ENCODE measurements at places on chromosomes 3 and 15.

DNA sequence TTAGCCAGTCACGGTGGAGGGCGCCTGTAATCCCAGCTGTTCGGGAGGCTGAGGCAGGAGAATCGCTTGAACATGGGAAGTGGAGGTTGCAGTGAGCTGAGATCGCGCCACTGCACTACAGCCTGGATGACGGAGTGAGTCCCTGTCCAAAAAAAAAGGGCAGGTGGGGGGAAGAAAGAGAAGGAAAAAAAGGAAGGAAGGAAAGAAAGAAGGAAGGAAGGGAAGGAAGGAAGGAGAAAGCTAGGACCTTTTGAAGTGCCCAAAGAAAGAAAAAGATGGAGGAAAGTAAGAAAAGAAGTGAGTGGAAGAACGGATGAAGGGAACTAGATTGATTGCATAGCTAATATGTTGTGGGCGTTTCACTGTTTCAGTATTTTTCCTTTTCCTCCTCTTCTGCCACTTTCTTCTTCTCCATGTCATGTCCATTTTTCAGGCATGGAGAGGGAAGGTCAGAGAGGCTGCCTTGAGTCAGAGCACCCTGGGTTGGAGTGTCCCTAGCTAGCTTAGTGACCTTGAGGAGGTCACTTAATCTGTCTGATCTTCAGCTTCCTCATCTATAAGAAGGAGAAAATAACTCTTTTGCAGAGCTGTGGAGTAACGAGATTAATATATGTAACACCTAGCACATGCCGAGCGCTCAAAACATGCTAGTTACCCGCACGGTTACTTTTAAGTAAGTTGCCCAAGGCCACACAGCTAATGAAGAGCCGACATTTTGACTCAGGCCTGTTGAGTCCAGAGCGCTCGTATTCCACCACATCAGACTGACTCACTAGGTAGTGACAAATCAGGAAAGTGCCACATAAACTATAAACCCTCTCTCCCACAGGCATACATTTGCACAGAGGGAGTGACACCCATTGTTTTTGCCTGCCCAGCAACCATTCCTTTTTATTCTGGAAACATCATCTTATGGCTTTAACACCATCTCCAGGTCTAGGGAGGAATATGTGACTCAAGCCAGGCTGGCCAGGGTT, 42.2 kb downstream of the BHLHE40 start:
- DNase-seq = no peak

- DNase-seq = no peak
These were observed 94.1 kb upstream of the ATP2B2 start for GRCh38 chr3:10599444-10599843.

GRCh38 chr3:97820780-97821179, 1.0 kb upstream of the CRYBG3 start:
- DNase-seq = no peak

GRCh38 chr3:195913382-195913781, 5.0 kb upstream of the TNK2 start:
- no peak for DNase-seq

GRCh38 chr3:5813521-5813920, 626.0 kb downstream of the EDEM1 start:
- no peak for DNase-seq

- no peak for DNase-seq
These were observed 274.0 kb downstream of the BBX start for GRCh38 chr3:107796791-107797190.

DNA sequence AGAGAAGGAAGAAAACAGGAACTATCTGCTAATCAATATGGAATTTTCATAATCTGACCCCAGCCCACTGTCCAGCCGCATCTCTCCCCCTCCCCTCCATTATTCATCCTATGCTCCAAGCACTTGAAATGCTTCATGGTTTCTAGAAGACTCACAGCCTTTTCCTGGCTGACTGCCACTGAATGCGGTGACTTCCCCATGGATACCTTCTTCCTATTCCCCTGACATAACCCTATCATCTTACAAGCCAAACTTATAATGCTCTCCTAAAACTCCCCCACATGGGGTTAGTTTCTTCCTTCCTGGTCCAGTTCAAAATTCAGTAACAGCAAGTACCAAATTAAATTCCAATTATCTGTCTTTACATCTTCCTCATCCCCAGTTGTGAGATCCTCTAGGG, 31.2 kb upstream of the PTX3 start:
- no peak for DNase-seq

- no peak for DNase-seq
These were observed 21.3 kb downstream of the WDR53 start for GRCh38 chr3:196547067-196547466.

DNA sequence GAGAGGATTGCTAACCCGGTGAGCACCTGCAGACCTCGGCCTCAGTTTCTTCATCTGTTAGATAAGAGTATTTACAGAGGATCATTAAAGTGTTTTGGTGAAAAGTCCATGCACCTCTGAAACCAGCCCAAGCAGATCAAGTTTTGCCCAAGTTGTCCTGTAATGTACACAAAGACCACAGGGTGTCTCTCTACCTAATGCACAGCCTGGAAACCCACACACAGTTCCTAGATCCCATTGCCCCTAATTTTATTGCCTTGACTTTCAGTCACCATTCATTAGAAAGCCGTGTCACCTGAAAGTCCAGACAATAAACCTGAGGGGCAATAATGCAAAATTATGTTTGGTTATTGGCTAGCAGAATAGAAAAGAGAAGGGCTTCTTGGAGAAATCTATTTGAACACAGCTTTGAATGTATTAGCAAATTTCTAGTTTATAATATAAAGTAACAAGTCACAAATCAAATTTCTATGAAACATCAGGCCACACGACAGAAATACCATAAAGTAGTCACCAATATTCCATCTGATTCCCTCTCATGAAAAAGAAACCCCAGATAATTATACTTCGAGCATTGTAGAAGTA, 161.3 kb upstream of the SLC2A2 start:
- no peak for DNase-seq

DNA sequence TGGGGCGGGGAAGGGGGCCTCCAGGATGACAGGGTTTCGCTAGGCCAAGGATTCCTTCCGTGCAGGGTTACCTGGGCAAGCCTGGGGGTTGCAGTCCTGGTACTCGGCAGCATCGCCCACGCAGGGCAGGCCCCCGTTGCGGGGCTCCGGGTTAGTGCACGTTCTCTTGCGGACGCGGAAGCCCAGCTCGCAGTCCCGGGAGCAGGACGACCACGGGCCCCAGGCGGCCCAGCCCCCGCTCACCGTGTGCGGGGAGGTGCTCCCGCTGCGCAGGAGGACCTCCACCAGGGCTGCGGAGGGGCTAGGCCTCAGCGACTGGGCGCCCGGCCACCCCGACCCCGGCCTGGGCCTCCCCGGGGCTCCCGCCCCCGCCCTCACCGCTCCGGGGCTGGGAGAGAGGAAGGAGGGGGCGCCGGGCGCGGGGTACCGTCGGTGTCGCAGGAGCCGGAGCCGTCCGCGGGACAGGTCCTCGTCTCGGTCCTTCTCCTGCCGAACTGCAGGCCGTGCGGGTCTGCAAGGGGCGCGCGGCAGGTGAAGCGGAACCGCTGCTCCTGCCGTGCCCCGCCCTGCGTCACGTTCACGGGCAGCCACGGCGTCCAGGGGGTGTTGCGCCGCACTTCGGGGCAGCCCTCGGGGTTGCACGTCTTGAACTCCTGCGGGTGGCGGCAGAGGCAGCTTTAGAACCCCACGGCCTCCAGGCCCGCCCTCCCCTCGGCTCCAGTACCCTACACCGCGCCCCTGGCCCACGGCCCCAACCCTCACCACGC, 114.6 kb downstream of the SEMA5B start:
- no peak for DNase-seq

GRCh38 chr3:87674397-87675161, 384.2 kb downstream of the CGGBP1 start:
- no peak for DNase-seq
